Stimulated activated CD4-positive, alpha-beta T cell treated with anti-CD3 and anti-CD28 coated beads, Interleukin-1b, Interleukin-23, amount 100 ng/mL, for 24 hours (primary cell): ENCODE measurements at places on chromosomes 5 and 9.

DNA sequence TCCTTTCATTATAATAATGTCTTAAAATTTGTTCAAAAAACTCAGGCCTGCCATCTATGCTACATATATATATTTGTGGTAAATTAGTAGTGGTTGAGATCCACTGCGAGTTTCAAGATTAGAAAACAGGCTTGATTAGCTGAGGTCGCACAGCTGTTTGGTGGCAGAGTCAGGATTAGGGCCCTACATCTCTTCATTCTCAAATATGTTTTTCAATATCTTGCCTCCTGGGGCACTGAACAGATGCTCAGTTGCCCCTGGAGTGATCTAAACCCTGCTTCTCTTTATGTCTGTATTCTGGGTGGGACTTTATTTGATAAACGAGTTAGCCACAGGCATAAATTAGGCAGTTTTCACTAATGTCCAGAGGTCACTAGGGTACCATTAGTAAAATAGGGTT is 27.8 kb upstream of the CEP120 start:
- no peak for DNase-seq

DNA sequence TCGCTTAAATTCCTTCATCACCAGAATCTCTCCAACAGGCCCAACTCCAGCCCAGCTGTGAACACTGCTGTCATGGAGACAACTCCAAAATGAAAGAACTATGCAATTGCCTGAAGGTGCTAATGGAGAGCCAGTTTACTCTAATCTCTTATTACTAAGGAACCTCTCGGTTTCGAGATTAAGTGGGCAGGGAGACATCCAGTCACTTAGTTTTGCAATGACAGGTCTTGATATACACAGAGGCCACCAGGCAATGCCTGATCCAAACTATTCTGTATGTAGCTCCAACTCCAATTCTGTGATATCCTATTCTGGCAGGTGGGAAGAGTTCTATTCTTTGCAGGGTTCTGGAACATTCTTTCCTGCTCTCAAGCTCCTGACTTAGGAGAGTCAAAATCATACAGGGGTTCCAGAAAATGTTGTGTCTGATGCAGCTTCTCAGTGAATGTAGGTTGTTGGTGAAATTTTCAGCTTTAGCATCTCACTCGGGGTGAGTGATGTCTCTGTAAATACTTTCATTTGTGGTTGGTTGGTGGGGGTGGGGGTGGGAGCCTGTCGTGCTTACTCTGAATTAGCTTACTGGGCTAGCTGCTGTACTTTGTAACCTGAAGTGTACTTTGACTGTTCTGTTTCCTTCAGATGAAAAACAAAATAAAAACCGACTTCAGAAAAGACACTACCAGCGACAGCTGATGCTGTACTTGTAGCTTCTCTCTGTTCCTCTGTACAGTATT is 170.9 kb downstream of the PALM2AKAP2 start:
- DNase-seq: no peak

GRCh38 chr5:39767916-39768315 is 343.1 kb upstream of the DAB2 start:
- no peak for DNase-seq

- no peak for DNase-seq
Measured at GRCh38 chr9:127233550-127233949, 31.0 kb upstream of the GARNL3 start.

DNA sequence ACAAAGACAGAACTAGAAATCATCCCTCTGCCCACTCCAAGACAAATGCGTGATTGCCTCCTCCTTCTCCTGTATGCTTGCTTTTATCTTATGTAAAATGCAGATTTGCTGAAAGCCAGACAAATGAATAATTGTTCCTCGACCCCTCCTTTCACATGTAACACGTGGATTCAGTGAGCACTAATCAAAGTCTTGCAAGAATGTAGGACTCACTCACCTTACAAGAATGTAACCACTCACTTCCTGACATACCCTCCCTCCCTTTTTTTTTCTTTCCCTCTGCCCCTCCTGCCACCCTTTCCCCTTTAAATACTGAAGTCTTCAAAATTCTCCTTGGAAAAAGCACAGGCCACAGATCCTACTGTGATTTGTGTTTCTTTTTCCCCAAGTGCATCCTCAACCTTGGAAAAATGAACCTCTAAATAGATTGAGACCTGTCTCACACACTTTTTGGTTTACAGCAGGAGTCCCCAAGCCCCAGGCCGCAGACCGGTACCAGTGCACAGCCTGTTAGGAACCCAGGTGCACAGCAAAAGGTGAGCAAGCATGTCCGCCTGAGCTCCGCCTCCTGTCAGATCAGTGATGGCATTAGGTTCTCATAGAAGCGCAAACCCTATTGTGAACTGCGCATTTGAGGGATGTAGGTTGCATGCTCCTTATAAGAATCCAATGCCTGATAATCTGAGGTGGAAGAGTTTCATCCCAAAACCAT is 29.4 kb upstream of the HSD17B3 start:
- no peak for DNase-seq

DNA sequence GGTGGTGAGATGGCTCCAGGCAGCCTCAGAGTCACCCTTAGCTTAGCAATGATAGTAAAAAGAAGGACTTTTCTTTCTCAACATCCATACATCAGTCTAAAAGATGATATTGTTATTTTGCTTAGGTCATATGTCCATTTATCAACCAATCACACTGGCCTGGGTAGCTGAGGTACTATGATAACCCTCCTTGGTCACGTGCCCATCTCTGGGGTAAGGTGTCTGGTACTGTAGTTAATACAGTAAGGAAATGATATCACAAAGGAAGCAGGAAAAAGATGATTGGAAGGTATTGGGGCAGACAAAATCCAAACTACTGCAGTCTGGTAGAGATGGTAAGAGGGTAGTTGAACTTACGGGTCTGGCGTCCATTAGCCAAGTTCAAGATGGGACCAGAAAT is 5.1 kb upstream of the SMAD5 start:
- DNase-seq: no peak

- DNase-seq: no peak
Measured at GRCh38 chr5:143236682-143237081, 166.8 kb downstream of the NR3C1 start.

GRCh38 chr5:93407454-93407853 is 173.6 kb downstream of the NR2F1-AS1 start:
- no peak for DNase-seq

DNA sequence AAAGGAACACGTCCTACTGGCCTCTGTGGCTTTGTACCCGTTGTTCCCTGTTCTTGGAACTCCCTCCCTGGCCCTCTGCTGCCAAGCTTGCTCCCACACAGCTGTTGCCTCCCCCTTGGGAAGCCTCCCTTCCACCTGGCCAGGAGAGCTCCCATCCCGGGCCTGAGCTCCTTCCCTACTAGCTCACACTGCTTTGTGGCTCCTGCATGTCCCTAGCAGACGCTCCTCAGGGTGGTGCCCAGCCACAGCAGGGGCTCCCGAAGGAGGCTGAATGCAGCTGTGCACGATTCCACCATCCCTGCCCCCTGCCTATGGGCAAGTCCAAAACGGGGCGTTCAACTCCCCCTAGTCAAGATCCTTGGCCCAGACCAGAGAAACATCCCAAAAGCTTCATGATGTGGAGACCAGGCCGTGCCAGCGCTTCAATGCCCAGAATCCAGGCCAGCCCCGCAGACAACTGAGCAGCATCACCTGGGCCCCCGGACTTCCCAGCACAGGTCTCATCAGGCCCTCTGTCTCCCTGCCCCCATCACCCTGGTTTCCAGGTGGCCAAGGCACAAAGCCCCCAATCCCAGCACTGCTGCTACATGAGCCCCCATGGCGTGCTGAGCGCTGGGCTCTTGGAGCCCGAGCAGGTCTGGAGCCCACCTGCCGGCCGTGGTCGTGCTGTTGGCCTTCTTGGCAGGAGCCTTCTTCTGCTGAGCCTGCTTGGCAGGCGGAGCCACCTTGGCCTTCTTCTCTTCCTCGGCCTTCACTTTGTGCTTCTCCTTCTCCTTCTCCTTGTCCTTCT is 14.3 kb downstream of the BRD3OS start:
- no peak for DNase-seq

DNA sequence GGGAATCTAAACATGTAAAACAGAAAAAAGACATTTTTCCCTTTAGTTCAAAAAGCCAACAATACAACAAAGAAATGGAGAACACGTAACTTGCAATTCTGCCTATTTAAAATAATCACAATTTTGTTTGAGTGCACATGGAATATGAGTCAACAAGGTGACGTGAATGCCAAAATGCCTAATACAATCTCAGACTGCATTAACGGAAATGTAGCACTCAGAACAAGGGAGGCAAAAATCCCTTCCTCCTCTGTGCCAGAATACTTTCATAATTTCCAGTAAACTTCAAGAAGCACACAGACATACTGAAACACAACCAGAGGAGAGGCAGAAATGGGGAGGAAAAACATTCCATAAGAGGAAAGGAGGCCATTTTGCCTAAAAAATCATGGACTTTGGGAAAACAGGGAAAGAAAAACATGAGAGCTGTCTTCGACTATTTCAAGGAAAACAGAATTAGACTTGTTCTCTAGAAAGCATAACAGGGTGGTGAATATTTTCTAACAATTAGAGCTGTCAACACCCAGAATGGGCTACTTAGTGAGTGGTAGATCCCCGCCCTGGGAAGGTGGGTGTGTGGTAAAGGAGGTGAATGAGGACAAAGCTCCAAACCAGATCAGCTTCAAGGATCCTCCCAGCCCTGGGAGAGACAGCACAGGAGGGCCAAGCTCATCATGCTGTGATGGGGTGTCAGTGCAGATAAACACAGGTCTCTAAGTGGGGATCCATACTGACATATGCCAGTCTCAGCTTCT is 48.2 kb downstream of the ABCA1 start:
- DNase-seq: no peak

GRCh38 chr9:117636681-117637080 is 67.5 kb upstream of the TLR4 start:
- DNase-seq: no peak
